ENCODE measurements at places on chromosomes 2 and 18. TPM values are rescaled to one million over a fixed set of nuclear protein-coding genes. Genes with fewer than 3 reads are reported as not detected.
A peak's percentile ranks its signal among the peaks of the same experiment; 100 is the strongest.

GRCh38 chr18:46712406-46712805 lies 44.4 kb downstream of the ST8SIA5 start:
- no peak for DNase-seq

GRCh38 chr18:26071725-26072124 lies 18.7 kb downstream of the SS18 start:
- DNase-seq = no peak

- no peak for DNase-seq
These were observed 1.9 kb downstream of the SCYGR3 start for GRCh38 chr2:227612546-227613271.

GRCh38 chr2:19899985-19900930 lies 1.5 kb downstream of the TTC32 start:
- DNase-seq = no peak

- no peak for DNase-seq
These were observed 29.5 kb downstream of the SCN2A start for GRCh38 chr2:165268754-165269153.

- DNase-seq = no peak
These were observed 195.7 kb upstream of the SESTD1 start for GRCh38 chr2:179460181-179460929.

GRCh38 chr2:46120792-46121555 lies 176.2 kb upstream of the EPAS1 start:
- no peak for DNase-seq

DNA sequence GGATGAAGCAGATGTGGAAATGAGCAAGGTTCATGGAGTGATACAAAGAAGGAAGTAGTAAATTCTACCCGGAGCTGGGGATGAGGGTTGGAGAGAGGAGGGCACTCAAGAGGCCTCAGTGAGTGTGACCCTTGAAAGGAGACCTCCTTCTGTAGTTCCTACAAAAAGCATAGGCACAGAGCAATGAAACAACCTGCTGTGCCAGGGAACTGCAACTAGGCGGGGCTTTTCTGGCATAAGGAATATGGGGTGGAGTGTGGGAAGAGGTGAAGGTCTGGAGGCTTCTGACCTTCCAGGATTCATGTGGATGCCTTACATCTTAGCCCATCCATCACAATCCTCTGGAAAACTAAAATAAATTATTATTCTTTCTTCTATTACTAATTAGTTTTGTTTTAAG lies 25.5 kb upstream of the PGAP1 start:
- DNase-seq = no peak

GRCh38 chr2:172279813-172280212 lies 147.6 kb upstream of the ITGA6 start:
- no peak for DNase-seq

DNA sequence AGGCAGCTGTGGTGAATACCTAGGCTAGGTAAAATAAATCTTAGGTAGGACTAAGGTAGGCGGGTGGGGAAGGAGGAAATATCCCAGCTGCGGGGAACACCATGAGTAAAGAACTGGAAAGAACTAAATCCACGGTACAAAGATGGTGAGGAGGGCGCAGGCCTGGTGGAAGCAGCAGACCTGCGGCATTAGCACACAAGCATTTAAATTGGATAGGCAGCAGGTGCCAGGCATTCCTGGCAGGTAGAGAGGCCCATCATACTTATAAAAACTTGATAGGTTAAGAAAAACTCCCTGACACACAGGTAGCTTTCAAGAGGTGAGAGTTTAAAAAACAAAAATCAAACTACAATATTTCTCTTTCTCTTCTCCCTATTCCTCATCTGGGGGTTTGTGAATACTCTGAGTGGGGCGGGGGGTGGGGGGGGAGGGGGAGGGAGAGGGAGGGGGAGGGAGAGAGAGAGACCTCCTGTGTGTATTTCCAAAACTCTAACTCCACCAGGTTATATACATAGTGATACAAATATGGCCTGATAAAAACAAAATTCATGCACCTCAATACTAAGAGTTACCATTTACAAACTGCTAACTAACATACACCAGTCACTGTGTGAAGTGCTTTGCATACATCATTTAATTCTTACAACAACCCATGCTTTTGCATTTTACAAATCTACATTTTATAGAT lies 13.5 kb downstream of the AAK1 start:
- DNase-seq = no peak

- DNase-seq = no peak
These were observed 133.8 kb downstream of the AGAP1 start for GRCh38 chr2:235627682-235628081.

DNA sequence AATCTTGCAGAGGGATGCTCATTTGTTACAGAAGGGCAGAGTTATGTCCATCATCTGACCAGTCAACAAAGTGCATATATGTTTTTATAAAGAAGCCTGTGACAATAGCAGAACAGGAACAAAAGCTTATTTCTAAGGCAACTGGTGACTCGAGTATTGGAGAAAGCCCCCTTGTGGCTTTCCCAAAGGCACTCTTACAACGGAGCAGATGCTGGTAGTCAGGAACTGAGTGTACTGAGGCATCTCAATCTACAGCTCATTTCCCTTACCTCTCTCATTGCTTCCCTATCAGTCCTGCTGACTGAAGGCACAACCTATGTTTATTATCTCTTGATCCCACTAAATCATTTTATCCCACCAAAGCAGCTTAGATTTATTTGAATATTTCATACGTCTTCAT lies 557.1 kb upstream of the CHAC2 start:
- no peak for DNase-seq

DNA sequence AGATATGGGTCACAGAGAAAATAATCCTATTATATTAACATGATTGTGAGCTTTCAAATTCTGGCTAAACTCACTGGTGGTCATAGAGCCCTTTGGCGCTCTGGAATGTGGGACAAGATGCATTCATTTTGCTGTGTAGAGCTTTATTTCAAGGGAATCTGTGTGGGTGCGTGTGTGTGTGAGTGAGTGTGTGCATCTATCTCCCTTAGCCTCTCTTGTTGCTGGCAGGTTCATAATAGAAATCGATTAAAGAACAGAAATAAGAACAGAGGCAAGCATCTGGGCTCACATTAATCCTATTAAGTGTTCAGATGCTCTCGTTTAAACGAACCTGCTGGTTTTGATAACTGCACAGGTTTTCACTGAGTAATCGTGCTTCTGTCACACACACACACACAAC lies 155.4 kb upstream of the PID1 start:
- no peak for DNase-seq

DNA sequence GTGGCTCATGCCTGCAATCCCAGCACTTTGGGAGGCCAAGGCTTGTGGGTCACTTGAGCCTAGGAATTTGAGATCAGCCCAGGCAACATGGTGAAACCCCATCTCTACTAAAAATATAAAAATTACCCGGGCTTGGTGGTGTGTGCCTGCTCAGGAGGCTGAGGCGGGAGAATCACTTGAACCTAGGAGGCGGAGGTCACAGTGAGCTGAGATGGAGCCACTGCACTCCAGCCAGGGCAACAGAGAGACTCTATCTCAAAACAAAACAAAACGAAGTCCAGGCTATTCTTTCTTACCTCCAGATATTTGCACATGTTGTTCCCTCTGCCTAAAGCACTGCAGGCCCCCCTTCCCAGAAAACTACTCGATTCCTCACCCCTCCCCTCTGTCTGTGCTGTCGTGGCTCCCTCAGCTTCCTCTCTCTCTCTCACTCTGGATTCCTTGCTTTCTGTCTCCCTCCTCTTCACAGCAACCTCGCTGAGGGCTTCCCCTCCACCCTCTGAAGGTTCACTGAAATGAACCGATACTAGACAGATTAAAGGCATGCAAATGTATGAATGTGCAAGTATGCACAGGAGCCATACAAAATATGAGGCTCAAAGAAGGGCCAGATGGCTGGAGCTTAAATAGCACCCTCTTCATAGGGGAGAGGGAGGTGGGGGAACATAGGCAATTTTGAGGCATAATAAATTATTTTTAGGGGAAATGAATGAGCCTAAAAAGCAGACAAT lies 18.5 kb downstream of the TMEM177 start:
- DNase-seq = no peak

DNA sequence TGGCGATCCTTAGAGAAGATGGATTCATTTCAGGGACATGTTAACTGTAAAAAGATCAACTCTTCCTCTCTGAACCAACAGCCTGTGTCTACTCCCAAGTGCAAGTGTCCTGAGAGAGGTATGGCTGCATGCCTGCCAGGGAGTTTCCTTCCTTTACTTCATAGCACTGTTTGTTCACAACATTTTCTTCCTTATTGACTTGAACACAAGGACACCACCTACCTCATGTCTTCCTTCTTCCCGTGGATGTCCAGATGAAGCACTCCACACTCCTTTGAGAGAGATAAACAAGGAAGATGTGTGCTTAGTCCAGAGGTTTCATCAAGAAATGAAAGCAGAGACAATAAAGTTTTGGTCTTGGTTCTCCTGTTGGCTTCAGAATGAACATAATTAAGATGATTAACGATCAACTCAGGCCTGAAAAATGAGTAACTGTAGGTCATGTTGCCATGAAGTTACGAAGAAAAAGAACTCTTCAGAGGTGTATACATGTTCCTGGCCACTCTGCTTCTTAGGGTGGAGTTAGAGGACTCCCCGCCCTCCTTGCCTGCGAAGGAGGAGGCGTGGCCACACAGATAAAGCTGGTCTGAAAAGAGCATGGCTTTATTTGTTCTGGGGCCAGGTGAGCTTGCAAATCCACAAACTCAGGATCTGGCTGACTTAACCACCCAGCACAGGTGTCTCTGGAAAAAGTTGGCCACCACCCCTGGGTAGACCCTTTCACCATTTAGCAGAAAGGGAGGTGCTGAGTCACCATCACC lies 155.0 kb upstream of the KCTD1 start:
- no peak for DNase-seq

GRCh38 chr18:70319187-70319586 lies 30.3 kb downstream of the SOCS6 start:
- DNase-seq = no peak

DNA sequence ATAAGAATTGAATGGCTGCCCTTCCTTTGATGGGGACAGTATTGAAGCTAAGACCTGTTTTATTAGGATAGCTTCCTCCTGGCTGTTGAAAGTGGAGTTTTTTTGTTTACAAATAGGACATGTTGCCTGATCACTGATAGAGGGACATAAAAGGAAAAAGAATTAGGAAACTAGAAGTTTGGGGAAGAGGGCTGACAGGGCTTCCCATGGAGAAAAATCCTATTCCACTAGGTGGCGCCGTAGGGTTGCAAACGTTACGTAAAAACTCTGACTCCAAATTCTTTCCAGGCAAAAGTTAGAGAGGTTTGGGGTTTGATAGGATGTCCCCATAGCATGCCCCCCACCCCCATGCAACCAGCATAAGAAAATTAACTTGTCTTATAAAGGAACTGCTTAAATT lies 11.1 kb upstream of the RBFA start:
- DNase-seq = no peak

- no peak for DNase-seq
These were observed 725 bp downstream of the FIGN start for GRCh38 chr2:163734881-163735684.

GRCh38 chr2:148594216-148594615 lies 50.3 kb upstream of the EPC2 start:
- DNase-seq = peak; percentile 17

DNA sequence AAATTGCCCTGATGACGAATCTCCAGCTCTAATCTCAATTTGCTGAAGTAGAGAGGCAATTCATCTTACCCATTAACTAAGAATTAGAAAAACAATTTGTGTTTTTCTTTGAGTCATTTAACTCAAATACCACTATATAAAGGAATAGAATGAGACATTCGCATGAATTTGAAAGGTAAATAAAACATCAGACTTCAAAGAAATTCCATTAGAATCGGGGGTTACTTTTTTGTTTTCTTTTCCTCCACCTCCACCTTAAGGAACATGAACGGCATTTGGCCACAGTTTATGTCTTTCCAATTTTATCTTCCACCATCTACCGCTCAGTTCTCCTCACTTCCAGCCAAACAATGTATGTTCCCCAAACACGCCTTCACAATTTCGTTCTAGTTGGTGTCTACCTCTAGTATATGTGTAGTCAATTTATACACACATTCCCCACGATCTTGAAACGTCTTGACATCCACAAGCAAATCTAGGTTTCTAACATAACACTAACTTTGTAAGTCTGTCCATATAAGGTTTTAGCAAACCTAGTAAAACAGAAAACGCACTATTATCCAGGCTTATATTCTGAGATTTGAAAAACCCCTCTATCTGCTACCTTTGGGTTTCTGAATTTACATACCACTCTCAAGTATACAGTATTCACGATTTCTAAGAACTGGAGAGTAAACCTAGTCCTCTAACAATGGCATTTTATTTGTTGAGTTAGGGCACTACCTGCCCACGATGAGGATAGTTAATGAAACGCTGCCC lies 1.2 kb upstream of the SMCHD1 start:
- DNase-seq = peak; percentile 5

- no peak for DNase-seq
These were observed 105.0 kb downstream of the NEDD4L start for GRCh38 chr18:58148954-58149471.

GRCh38 chr18:43705850-43706249 lies 428.6 kb upstream of the SYT4 start:
- no peak for DNase-seq

DNA sequence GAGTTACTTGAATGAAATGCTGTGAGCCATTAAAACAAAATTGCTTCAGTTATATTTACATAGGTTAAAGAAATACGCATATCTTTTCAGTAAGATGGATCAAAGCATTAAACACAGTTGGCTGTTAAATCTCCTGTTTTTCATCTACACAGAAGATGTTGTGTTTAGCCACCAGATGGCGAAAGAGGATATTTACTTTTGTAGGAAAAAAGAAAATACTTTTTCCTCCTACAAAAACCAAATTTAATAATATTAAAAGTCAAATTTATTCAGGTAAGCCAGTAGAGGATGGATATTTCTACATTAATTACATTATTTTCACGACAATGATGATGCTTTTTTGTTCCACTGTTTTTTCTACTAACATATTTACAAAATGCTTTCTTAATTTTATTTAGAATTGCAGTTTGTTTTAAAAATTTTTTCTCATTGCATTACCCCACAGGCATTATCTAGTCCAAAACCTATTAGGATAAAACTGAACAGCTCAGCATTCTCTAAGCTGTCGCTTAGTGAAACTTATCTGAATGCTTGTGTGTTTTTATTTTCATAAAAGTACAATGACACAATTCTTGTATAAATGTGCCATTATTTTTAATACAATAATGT lies 173.7 kb downstream of the ASXL3 start:
- DNase-seq = no peak

DNA sequence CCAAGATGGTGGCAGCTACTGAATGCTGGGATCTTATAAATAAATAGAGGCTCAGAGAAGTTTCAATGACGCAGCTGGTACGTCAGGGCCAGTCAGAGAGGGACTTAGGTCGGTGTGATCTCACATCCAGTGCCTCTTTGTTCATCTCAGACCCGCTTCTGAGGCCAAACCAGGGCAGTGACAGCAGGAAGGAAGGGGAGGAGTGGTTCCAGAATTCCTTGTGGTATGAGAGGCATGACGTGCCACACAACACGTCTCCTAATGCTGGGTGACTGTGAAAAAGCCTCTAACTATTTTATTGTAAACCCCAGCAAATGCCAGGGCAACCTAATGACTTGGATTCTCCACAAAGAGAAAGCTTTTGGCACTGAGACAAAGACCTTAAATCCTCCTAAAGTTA lies 423.3 kb downstream of the LPIN1 start:
- DNase-seq = no peak

The HJURP gene
- 8.0 TPM for total RNA-seq

The MYOM1 gene
- total RNA-seq = 3.7 TPM

The FLACC1 gene
- total RNA-seq = 3.7 TPM

The GPAT2 gene
- 1.2 TPM for total RNA-seq

The COL4A4 gene
- total RNA-seq = 3.0 TPM

The FZD7 gene
- 48.7 TPM for total RNA-seq

The ITM2C gene
- 70.3 TPM for total RNA-seq

The TSPYL6 gene
- total RNA-seq = 0.18 TPM

The CTAGE1 gene
- not detected for total RNA-seq

The TNFAIP6 gene
- 0.27 TPM for total RNA-seq

The SNED1 gene
- 12.0 TPM for total RNA-seq

The GLI2 gene
- total RNA-seq = 8.9 TPM
